ENCODE measurements at places on chromosomes 1 and 21. TPM values are rescaled to one million over a fixed set of nuclear protein-coding genes. Genes with fewer than 3 reads are reported as not detected.

DNA sequence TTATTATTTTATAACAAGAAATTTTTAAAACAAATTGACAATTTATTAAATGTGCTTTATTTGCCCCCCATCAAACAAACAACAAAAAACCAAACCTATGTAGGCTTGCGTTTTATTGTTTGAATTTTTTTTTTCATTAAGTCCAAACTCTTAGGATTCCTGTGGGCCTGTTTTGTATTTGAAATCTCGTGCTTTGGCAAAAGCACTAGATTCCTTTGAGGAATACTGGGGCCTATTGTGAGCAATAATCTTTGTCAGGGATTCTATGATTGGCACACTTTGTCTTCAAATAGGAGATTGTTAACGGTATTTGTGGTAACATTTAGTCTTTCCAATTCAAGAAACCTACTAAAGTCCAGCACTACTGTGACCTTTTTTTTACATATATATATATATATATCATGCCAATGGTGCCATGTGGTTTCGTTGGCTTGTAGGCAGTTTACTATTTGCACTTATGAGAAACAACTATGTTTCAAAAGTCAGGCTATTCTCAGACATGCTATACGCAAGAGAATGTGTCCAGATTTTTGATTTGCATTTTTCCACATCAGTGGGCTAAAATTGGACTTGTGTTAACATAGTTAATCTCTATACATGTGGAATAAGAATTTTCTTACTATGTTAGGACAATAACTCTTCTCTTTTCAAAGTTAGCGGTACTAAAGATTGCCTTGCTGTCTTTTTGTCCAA lies 70.4 kb upstream of the GREM2 start:
- DNase-seq, result no peak

DNA sequence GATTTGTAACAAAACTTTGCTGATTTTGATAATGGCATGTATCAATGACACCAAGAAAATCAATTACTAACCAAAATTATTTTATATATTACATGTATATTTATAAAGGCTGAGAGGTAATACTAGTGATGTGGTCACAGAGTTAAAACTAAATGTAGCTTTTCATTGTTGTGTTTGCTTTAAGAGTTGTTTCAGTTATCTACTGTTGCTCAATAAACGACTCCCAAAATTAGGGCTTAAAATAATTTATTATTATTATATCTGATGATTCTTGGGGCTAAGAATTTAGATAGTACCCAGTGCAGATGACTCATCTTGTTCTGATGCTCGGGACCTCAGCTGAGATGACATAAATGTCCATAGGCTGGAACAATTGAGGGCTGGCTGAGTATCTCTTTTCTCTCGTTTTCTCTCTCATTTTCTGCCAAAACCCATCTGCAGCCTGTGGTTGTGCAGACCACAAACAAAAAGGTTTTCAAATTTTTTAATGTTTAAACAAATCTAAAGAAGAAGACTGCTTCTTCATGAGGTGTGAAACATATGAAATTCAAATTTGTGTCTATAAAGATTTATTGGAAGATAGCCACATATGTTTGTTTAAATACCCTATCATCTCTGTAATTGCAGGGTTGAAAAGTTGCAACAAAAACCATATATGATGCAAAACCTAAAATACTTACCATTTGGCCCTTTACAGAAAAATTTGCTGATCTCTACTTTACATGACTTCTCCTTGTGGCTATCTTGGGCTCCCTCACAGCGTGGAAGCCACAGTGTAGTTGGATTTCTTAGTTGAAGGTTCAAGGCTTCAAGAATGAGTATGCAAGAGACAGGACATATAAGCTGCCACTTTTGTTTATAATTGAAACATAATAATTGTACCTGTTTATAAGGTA lies 14.8 kb upstream of the PTPRC start:
- no peak for DNase-seq

GRCh38 chr1:62621907-62622306 lies 24.6 kb downstream of the ANGPTL3 start:
- no peak for DNase-seq

- no peak for DNase-seq
Observed at GRCh38 chr21:38645282-38645681, 147.0 kb upstream of the ERG start.

GRCh38 chr21:46180778-46181391 lies 3.4 kb downstream of the SPATC1L start:
- no peak for DNase-seq

- no peak for DNase-seq
Observed at GRCh38 chr1:49197081-49197480, 420.4 kb upstream of the BEND5 start.

- no peak for DNase-seq
Observed at GRCh38 chr1:231177226-231177625, 15.4 kb downstream of the TRIM67 start.

GRCh38 chr1:175054736-175055135 lies 12.9 kb upstream of the TNN start:
- no peak for DNase-seq

- no peak for DNase-seq
Observed at GRCh38 chr1:233777566-233777965, 126.9 kb upstream of the SLC35F3 start.

- DNase-seq, result no peak
Observed at GRCh38 chr1:111154021-111154999, 14.3 kb downstream of the CEPT1 start.

DNA sequence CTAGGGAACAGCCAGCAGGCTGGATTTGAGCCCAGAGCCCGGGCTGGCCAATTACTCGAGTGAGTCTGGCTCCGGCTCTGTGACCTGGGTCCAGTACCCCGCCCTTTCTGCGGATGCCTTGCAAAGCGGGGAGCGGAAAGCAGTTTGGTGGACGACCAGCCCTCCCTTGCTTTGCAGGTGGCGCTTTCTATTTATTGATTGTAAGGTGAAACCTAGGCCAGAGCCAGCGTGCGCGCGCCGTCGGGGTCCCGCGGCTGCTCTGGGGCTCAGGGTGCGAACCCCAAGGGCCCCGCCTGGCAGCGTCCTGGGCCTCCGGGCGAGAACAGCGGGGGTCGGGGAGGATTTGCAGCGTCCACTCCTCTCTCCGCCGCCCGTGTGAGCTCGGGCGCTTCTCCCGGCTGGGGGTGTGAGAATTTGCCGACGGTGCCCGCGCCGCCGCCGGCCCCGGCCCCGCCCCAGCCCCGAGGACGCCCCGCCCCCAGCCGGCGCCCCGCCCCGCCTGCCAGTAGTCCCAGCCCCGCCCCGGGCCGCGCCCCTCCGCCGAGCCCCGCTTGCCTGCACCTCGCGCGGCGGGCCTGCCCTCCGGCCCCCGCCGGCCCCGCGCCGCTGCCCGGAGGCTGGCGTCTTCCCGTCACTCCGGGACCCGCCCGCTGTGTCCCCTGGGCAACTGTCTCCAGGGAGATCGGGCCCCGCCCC lies 37.6 kb downstream of the PIK3CD start:
- DNase-seq, result peak; percentile 92

AVPR1B gene
- not detected for total RNA-seq

RAB3B gene
- 0.11 TPM for total RNA-seq

MRAP gene
- not detected for total RNA-seq
